ENCODE measurements at places on chromosomes 7 and 10. TPM values are rescaled to one million over a fixed set of nuclear protein-coding genes. Genes with fewer than 3 reads are reported as not detected.

The TACR2 gene
- total RNA-seq: 18.9 TPM

The STEAP2 gene
- total RNA-seq: 9.2 TPM

The IFIT1B gene
- not detected for total RNA-seq

The MRLN gene
- total RNA-seq: not detected

GRCh38 chr7:101618916-101619315, 10.2 kb downstream of the MYL10 start:
- no peak overlapping the region for H3K4me3 ChIP-seq
- no peaks in the 10 kb centered on the region for H3K27me3 ChIP-seq
- H3K36me3 ChIP-seq: no peaks in the 10 kb centered on the region
- H3K4me1 ChIP-seq: no peaks in the 10 kb centered on the region

DNA sequence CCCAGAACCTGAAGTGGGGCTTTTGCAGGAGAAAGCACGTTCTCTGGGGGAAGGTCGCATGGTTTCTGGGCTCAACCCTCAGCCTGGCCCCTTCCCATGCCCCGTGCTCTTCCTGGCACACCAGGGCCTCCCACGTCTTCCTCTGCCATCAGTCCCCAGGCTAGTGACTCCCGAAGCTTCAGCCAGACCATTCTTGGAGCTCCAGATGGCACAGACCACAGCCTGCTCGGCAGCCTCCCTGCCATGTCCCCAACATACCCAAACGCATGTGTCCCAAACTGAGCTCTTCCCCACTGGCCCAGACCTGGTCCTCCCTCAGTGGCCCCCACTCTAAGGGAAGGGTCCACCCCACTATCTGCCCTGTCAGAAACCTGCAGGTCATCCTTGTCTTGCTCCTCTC, 47.0 kb downstream of the CLRN3 start:
- H3K36me3 ChIP-seq: no peaks in the 10 kb centered on the region
- DNase-seq: no peak
- no peaks in the 10 kb centered on the region for H3K4me1 ChIP-seq
- H3K27me3 ChIP-seq: peaks cover 4% of the 10 kb centered on the region
- no peak overlapping the region for H3K4me3 ChIP-seq

DNA sequence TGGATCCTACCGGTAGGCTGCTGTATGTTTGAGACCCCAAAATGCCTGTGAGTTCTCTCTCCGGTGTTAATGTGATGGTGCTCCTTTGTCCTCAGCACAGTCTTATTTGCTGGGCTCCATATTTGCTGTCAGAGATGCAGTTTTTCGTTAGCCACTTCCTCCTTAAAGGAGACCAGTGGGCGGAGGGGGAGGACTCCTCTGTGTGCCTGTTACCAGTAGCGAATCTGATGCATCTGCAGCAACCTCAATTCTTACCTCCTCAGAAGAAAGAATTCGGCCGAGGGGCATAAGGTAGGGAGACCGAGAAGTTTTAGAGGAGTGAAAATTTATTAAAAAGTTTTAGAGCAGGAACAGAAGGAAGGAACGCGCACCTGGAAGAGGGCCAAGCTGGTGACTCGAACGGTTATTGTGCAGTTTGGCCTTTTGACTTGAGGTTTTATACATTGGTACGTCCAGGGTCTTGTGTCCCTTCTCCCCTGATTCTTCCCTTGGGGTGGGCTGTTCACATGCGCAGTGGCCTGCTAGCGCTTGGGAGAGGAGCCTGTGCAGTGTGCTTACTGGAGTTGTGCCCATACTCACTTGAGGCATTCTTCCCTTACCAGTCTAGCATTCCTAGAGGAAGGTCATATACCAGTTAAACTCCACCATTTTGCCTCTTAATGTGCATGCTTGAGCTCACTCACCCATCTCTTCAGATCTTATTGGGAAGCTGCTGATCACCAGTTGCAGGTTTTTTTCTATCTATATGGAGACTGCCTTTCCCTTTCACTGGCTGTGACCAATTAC, 49.5 kb downstream of the GNAI1 start:
- peaks cover 4% of the 10 kb centered on the region for H3K4me1 ChIP-seq
- H3K27me3 ChIP-seq: no peaks in the 10 kb centered on the region
- H3K4me3 ChIP-seq: no peak overlapping the region
- no peaks in the 10 kb centered on the region for H3K36me3 ChIP-seq
- no peak overlapping the region for H3K27ac ChIP-seq
- DNase-seq: no peak

GRCh38 chr10:48417374-48417773, 110.9 kb downstream of the MAPK8 start:
- H3K27ac ChIP-seq: no peak overlapping the region
- no peaks in the 10 kb centered on the region for H3K27me3 ChIP-seq
- no peaks in the 10 kb centered on the region for H3K4me1 ChIP-seq
- no peak for DNase-seq
- no peak overlapping the region for H3K4me3 ChIP-seq
- H3K36me3 ChIP-seq: peaks cover 2% of the 10 kb centered on the region

GRCh38 chr10:8102708-8103401, 48.4 kb downstream of the GATA3 start:
- H3K4me1 ChIP-seq: no peaks in the 10 kb centered on the region
- no peak for DNase-seq
- no peak overlapping the region for H3K4me3 ChIP-seq
- H3K27me3 ChIP-seq: peaks cover 20% of the 10 kb centered on the region

DNA sequence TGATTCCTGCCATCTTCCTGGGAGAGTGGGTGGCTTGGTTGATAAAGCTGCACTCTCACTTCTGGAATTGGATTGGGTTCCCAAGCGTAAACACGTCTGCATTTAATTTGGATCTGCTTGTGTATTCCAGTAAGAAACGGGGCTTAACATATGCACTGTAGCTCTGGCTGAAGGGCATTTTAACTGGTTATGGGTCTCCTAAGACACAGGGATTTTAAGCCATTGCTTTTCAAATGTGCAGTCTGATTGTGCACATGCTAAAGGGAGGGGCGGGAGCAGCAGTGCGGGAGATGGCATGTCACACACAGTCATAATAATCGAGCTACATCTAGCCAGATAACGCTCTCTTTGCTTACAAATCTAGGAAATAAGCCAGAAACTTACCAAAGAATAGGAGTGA, 247.3 kb upstream of the LYZL1 start:
- peaks cover 7% of the 10 kb centered on the region for H3K4me1 ChIP-seq
- no peak for DNase-seq
- no peaks in the 10 kb centered on the region for H3K27me3 ChIP-seq
- no peak overlapping the region for H3K27ac ChIP-seq

DNA sequence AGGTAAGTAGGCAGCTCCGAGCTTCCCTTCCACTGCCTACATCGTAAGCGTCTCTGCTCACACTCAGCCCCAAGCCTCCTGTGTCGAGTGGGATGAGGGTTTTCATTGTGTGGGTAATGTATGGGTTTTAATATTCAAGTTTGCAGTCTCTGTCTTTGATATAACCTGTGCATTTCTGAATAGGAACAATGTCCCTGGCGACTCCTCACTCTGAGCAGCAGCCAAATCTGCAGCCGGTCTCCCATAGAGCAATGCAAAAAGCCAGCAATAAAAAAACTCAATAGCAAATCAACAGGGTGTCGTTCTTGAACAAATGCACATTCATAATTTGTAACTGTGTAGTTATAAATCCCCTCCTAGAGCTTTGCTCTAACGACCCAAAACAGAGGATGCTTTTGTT, 33.4 kb downstream of the PPP1R17 start:
- no peak overlapping the region for H3K27ac ChIP-seq
- no peaks in the 10 kb centered on the region for H3K4me1 ChIP-seq
- no peak for DNase-seq

- no peak overlapping the region for H3K4me3 ChIP-seq
- no peaks in the 10 kb centered on the region for H3K36me3 ChIP-seq
- no peaks in the 10 kb centered on the region for H3K4me1 ChIP-seq
- H3K27ac ChIP-seq: no peak overlapping the region
- DNase-seq: no peak
Observed at GRCh38 chr10:1162481-1163203, 106.5 kb downstream of the WDR37 start.

- peak overlapping the region; percentile 30 for H3K27ac ChIP-seq
- H3K27me3 ChIP-seq: no peaks in the 10 kb centered on the region
- no peak overlapping the region for H3K4me3 ChIP-seq
- no peaks in the 10 kb centered on the region for H3K36me3 ChIP-seq
Observed at GRCh38 chr7:116316838-116317628, 106.7 kb downstream of the TES start.

- no peaks in the 10 kb centered on the region for H3K27me3 ChIP-seq
- H3K36me3 ChIP-seq: no peaks in the 10 kb centered on the region
- no peak overlapping the region for H3K4me3 ChIP-seq
- H3K27ac ChIP-seq: no peak overlapping the region
Observed at GRCh38 chr10:35574924-35575352, 30.2 kb upstream of the GJD4 start.

DNA sequence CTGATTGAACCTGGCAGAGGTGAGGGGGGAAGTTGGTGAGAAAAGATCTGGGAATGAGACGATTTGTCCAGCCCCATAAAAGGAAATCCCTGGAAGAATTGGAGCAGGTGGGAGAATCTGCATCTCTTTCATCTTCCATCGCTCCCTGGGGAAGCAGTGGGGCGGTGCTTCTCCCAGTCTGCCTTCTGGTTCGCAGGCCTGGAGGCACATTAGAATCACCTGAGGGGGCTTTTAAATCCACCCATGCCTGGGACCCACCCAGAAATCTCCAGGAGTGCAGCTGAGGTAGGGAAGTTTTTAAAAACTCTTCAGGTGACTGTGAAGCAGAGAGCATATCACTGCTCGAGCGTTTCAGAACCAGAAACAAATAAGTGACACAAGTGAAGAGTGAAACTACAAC, 26.7 kb upstream of the SYPL1 start:
- no peak overlapping the region for H3K4me3 ChIP-seq
- H3K4me1 ChIP-seq: peaks cover 19% of the 10 kb centered on the region
- H3K27ac ChIP-seq: peak overlapping the region; percentile 77
- DNase-seq: no peak
- H3K27me3 ChIP-seq: no peaks in the 10 kb centered on the region
- H3K36me3 ChIP-seq: no peaks in the 10 kb centered on the region

GRCh38 chr10:753530-753929, 64.1 kb upstream of the DIP2C start:
- no peaks in the 10 kb centered on the region for H3K4me1 ChIP-seq
- no peak for DNase-seq
- H3K27ac ChIP-seq: no peak overlapping the region
- no peaks in the 10 kb centered on the region for H3K27me3 ChIP-seq

- no peak overlapping the region for H3K4me3 ChIP-seq
- no peak overlapping the region for H3K27ac ChIP-seq
- no peak for DNase-seq
- no peaks in the 10 kb centered on the region for H3K4me1 ChIP-seq
Observed at GRCh38 chr10:117673230-117674010, 130.9 kb downstream of the EMX2 start.

- no peaks in the 10 kb centered on the region for H3K4me1 ChIP-seq
- no peaks in the 10 kb centered on the region for H3K36me3 ChIP-seq
- no peak overlapping the region for H3K27ac ChIP-seq
- no peaks in the 10 kb centered on the region for H3K27me3 ChIP-seq
- H3K4me3 ChIP-seq: no peak overlapping the region
Observed at GRCh38 chr7:73901231-73901822, 40.4 kb downstream of the TMEM270 start.

GRCh38 chr10:50362547-50363125, 111.3 kb upstream of the ASAH2 start:
- H3K27ac ChIP-seq: no peak overlapping the region
- H3K36me3 ChIP-seq: no peaks in the 10 kb centered on the region
- no peaks in the 10 kb centered on the region for H3K27me3 ChIP-seq
- H3K4me3 ChIP-seq: no peak overlapping the region

DNA sequence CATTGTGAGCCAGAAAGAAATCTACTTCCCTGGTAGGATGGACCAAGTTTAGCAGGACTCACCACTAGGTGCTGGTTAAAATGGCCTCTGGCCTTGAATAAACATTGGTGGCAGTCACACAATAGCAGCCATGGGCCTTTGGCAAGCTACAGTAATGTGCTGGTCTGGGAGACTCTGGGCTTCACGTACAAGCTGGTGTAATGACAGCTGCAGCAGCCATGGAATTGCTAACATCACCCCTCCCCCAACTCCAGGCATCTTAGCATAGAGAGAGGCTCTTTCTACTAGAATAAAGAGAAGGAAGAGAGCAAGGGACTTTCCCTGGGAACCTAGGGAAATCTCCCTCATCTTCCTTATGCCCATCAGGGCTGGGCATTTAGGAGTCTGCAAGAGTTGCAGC, 205.1 kb upstream of the SEMA3A start:
- H3K27ac ChIP-seq: no peak overlapping the region
- H3K27me3 ChIP-seq: no peaks in the 10 kb centered on the region
- DNase-seq: no peak
- H3K4me1 ChIP-seq: no peaks in the 10 kb centered on the region
- no peaks in the 10 kb centered on the region for H3K36me3 ChIP-seq

Data from transverse colon (tissue), 4 donors.